ENCODE measurements at places on chromosomes 16 and 17. TPM values are rescaled to one million over a fixed set of nuclear protein-coding genes. Genes with fewer than 3 reads are reported as not detected.
A peak's percentile ranks its signal among the peaks of the same experiment; 100 is the strongest.

GRCh38 chr17:14604591-14605266 lies 303.8 kb downstream of the HS3ST3B1 start:
- no peak overlapping the region for H3K4me3 ChIP-seq
- H3K27ac ChIP-seq = peak overlapping the region; percentile 27
- DNase-seq = no peak
- H3K36me3 ChIP-seq = no peaks in the 10 kb centered on the region
- H3K27me3 ChIP-seq = no peaks in the 10 kb centered on the region

GRCh38 chr17:82767041-82767754 lies 15.3 kb downstream of the TBCD start:
- DNase-seq = peak; percentile 52
- peaks cover 5% of the 10 kb centered on the region for H3K36me3 ChIP-seq
- no peak overlapping the region for H3K27ac ChIP-seq
- H3K27me3 ChIP-seq = no peaks in the 10 kb centered on the region

DNA sequence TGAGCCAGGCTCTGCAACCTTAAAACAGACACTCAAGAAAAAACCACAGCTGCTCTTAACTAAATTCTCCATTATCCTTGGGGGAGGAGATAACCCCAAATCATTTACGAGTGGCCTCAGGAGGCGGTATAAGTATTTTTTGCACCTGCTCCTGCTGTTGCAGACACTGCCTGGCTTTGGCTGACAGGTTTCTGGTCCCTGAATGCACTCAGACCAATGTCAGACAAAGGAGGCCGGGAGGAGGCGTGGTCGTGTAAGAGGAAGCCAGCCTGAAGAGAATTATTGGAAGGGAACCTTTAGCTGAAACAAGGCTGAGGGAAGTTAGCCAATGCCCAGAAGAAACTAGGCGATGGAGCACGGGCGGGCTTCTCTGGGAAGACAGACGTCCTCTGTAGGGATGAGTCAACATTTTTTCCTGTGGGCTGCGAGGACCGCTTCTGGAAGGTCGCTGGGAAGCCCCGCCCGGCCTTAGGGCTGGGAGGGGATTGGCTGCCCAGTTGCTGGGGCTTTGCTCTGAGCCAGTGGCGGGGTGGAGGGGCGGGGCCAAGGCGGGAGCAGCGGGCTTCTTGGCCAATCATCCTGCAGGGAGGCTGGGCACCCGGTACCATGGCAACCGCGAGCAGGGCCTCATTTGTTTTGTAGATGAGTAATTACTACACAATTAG lies 82.3 kb downstream of the CCDC182 start:
- peak; percentile 89 for DNase-seq
- no peak overlapping the region for H3K27ac ChIP-seq
- H3K4me3 ChIP-seq = no peak overlapping the region

DNA sequence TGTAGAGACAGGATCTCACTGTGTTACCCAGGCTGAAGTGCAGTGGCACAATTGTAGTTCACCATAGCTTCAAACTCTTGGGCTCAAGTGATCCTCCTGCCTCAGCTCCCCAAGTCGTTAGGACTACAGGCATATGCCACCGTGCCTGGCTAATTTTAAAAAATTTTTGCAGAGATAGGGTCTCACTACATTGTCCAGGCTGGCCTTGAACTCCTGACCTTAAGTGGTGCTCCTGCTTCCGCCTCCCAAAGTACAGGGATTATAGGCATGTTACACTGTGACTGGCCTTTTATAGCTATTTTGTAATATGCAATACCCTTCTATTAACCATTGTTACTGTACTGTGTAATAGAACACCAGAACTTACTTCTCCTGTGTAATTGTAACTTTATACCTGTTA lies 139.3 kb upstream of the ZNF267 start:
- H3K27me3 ChIP-seq = no peaks in the 10 kb centered on the region
- H3K4me3 ChIP-seq = no peak overlapping the region
- peaks cover 8% of the 10 kb centered on the region for H3K36me3 ChIP-seq
- no peak overlapping the region for H3K27ac ChIP-seq
- no peak for DNase-seq

DNA sequence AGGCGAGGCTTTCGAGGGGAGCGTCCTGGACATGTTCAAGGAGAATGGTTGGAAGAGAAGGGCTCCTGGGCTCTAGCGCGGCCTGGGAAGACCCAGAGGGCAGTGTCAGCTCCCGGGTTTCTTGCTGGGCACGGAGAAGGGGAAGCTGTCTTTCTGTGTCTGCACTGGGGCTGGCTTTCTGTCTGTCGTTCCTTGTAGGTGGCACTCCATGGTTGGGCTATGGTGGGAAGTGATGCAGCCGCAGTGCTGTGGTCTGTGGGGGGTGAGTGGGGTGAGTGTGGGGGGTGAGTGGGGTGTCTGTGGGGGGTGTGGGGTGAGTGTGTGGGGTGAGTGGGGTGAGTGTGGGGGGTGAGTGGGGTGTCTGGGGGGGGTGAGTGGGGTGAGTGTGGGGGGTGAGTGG lies 13.7 kb downstream of the RNF213 start:
- no peak overlapping the region for H3K27ac ChIP-seq
- no peaks in the 10 kb centered on the region for H3K4me1 ChIP-seq

DNA sequence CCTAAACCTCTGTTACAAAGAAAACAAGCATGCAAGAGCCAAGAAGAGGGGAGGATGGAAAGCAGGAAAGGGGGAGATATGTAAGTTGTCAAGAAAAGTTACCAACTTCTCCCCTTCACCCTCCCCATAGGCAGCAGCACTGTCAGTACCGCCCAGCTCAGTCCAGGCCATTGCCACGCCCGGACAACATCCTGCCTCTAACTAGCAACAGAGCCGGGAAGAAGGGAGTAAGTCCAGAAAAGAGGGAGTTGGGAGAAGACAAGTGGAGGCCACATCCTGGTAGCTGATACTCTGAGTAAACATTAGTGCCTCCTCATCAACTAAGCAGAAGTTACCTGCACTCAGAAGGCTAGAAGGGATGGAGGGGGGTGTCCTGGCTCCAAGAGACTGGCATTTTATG lies 113.6 kb downstream of the SMG6 start:
- H3K4me1 ChIP-seq = no peaks in the 10 kb centered on the region
- no peak for DNase-seq
- H3K36me3 ChIP-seq = no peaks in the 10 kb centered on the region
- H3K4me3 ChIP-seq = no peak overlapping the region

GRCh38 chr17:58189436-58190146 lies 2.9 kb upstream of the EPX start:
- no peaks in the 10 kb centered on the region for H3K36me3 ChIP-seq
- no peaks in the 10 kb centered on the region for H3K27me3 ChIP-seq
- H3K4me1 ChIP-seq = no peaks in the 10 kb centered on the region
- DNase-seq = peak; percentile 31
- no peak overlapping the region for H3K27ac ChIP-seq

DNA sequence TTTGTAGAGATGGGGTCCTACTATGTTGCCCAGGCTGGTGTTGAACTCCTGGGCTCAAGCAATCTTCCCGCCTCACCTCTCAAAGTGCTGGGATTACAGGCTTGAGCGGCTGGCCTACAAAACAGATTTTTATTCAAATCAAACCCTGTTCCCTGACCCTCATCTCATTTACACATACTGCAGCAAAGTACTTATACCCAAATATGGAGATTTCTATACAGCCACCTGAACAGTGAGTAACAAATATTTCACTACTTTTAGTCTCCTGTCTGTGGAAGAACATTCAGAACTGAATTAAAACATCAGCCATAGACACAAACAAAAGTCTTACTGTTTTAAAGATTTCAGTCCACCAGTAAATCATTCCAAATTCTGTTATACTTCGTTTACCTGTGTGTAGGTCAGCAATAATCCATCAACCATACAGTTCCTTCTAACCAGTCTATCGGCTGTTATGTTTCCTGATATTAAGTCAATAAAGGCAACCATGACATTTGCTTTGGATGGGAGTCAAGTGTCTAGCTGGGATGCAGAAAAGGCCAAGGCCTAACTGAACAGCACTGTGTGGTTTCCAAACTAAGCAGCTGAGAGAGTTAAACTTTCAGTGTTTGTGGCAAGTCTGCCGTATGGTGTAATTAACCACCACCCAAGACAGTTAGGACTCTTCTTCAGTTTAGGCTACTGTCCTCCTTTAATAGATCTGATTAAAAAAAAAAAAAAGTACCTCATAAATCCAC lies 22.3 kb downstream of the ERN1 start:
- peak; percentile 59 for DNase-seq
- no peaks in the 10 kb centered on the region for H3K27me3 ChIP-seq
- H3K36me3 ChIP-seq = no peaks in the 10 kb centered on the region
- peaks cover 94% of the 10 kb centered on the region for H3K4me1 ChIP-seq
- no peak overlapping the region for H3K4me3 ChIP-seq

The MRPL45 gene
- total RNA-seq = 24.7 TPM

The GRAPL gene
- not detected for total RNA-seq

The FOXN1 gene
- total RNA-seq = not detected

The RNF227 gene
- total RNA-seq = 2.9 TPM

Data from body of pancreas (tissue), 4 donors.